ENCODE measurements at places on chromosomes 16 and 17.

DNA sequence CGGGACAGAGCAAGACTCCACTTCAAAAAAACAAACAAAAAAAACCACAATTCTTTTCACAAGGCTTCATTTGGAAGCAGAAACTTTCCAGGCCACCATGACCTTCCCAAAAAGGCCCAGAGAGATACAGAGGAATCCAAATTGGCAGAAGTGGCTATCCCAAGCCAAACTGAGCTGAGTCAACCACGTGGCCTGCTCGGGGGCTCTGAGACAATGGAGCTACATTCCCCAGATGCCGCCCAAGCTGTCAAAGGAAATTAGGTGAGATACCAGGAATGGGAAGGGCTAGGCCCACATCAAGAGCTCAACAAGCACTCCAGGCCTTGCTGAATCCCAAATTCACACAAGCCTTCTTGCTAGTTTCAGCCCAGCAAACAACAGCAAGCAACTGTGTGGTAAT lies 5.7 kb upstream of the EXOSC6 start:
- DNase-seq: no peak

- DNase-seq: no peak
These were observed 478.6 kb downstream of the SLC39A11 start for GRCh38 chr17:72613806-72614292.

DNA sequence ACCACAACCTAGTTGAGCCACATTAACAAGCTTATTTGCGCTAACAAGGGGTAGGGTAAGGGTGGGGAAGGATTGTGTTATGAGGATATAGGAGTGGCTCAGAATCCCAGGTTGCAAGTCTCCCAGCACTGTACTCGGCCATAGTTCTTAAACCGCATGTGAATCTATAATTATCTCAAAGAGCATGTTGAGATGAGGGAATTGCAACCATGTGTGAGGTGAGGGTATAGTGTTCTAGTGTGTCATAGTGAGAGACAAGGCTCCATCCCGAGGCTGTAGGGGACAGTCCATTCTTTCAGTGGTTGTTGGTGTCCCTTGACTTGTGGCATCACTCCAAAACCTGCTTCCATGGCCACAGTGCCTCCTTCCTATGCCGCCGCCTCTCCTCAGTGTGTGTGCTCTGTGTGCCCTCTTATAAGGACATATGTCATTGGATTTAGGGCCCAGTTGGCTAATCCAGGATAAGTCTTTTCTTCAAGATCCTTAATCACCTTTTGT lies 22.7 kb upstream of the ATP5MC1 start:
- DNase-seq: no peak

- no peak for DNase-seq
These were observed 205.0 kb upstream of the ASIC2 start for GRCh38 chr17:33498069-33498468.

Measured in central memory CD8-positive, alpha-beta T cell (primary cell).